Suppressor macrophage (primary cell): ENCODE measurements at places on chromosomes 7 and 10.

GRCh38 chr10:13221572-13221971, 12.6 kb downstream of the UCMA start:
- no peak for DNase-seq

- DNase-seq = no peak
Measured at GRCh38 chr7:135074096-135074495, 73.8 kb upstream of the TMEM140 start.

- DNase-seq = no peak
Measured at GRCh38 chr7:66961096-66961495, 34.3 kb downstream of the SBDS start.

DNA sequence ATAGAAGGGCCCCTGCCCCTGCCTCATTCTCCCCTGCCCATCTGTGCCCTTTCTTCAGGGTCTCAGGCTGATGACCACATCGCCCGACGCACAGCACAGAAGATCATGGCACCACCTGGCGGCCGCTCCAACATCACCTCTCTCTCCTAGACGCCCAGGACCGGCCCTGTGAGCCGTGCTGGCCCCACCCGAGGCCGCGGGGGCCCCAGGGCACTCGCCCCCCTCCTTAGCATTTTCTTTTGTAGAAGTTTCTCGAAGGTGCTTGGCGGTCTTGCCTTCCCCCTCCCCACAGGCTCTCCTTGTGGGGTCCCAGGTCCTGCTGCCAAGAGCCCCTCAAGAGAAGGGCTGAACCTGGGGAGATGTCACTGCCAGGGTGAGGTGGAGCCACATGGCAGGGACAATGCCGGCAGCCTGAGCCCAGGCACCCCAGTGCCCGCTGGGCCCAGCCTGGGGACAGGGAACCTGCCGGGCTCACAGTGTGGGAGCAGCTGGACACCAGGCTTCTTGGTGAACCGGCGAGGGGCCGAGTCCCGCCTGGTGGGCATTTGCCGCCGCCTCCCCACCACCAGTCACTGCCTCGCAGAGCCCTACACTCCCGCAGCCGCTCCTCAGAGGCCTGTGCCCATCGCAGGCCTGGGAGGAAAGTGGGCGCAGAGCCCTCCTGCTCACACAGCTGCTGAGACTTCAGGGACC, 18.2 kb downstream of the DPYSL4 start:
- DNase-seq = no peak

GRCh38 chr10:96706331-96706853, 13.9 kb downstream of the PIK3AP1 start:
- DNase-seq = no peak

DNA sequence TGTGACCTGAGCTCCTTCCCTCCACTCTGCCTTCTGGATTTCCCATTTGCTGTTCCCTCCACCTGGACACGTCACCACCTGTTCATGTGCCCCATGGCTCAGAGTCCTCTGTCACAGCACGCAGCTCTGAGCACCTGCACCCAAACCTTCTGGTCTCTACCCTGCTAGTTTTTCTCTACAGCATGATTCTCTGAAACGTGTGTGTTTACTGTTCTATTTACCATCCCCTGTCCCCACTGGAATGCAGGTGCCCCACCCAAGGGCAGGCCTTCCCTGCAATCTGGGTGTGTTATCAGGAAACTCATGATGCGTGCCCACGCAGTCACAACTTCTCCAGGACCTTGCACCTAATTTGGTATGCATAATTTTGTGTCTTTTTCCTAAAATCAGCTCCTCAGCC, 284.4 kb upstream of the IGFBP3 start:
- no peak for DNase-seq

- DNase-seq = peak; percentile 89
Measured at GRCh38 chr7:150368096-150368883, at the start of gene REPIN1. TSS of gene REPIN1 (plus strand) at chr7:150368822. CDS start at chr7:150369712, 890 bp downstream.

- DNase-seq = no peak
Measured at GRCh38 chr10:52146766-52147165, 167.3 kb upstream of the DKK1 start.

GRCh38 chr10:112259688-112260087, 23.5 kb upstream of the TECTB start:
- DNase-seq = no peak

GRCh38 chr7:42407021-42407710, 170.2 kb upstream of the GLI3 start:
- DNase-seq = no peak

DNA sequence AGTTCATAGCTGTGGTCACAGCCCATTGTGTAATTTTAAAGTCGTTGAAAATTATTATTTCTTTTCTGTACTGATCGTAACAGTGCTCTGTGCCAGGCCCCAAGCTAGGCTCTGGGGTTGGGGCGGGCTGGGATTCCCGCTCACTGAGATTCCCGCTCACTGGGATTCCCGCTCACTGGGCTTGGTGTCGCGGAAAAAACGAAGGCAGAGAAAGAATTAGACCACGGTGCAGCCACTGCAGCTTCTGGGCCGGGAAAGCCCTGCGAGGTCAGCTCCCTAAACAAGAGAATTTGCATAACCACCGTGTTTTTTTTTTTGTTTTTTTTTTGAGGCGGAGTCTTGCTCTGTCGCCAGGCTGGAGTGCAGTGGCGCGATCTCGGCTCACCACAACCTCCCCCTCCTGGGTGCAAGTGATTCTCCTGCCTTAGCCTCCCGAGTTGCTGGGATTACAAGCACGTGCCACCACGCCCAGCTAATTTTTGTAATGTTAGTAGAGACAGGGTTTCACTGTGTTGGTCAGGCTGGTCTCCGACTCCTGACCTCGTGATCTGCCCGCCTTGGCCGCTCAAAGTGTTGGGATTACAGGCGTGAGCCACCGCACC, 31.2 kb downstream of the FOXK1 start:
- peak; percentile 70 for DNase-seq

GRCh38 chr7:105413887-105414437, 25.2 kb upstream of the SRPK2 start:
- DNase-seq = no peak

DNA sequence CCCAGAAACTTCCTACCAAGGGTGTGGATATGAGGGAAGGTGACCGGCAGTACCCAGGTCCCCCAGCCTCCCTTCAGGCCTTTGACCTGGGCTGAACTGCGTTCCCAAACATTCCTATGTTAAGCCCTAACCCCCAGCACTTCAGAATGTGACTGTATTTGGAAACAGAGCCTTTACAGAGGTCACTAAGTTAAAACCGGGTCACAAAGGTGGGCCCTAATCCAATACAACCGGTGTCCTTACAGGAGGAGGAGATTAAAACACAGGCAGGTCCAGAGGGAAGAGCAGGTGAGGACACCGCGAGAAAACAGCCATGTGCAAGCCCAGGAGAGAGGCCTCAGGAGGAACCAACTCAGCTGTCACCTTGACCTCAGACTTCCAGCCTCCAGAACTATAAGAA, 28.0 kb downstream of the GRB10 start:
- no peak for DNase-seq

DNA sequence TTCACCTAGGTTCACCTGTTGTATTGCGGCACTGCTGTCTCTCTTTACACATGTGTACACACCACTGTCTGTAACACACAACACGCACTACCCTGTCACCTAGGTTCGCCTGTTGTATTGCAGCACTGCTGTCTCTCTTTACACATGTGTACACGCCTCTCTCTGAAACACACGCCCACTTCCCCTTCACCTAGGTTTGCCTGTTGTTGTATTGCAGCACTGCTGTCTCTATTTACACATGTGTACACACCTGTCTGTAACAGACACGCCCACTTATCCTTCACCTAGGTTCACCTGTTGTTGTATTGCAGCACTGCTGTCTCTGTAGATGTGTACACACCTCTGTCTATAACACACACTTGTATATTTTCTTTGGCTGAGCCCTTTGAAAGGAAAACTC, 51.5 kb downstream of the WDR37 start:
- DNase-seq = no peak

- DNase-seq = no peak
Measured at GRCh38 chr10:29005988-29006387, 282.9 kb upstream of the LYZL1 start.

- no peak for DNase-seq
Measured at GRCh38 chr7:28539289-28539981, 127.1 kb downstream of the CREB5 start.

- no peak for DNase-seq
Measured at GRCh38 chr10:11661441-11661840, 50.0 kb upstream of the USP6NL start.

GRCh38 chr7:85883-86515, 106.4 kb upstream of the FAM20C start:
- no peak for DNase-seq

DNA sequence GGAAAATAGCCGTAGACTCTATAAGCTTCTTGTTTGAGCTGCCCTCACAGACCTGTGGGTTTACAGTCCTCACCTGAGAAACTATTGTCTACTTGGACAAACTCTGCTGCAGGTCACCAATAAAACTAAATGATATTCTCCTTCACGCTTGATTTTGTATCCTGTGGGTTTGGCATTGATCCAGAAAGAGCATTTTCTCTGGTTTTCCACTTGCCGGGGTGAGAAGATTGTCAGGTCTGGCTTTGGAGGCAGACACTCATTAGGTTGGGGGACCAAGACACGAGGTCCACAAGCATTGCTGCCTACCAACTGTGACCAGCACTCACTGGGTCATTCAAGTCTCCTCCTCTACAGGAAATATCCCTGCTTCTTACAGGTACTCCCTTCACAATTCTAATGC, 68.5 kb downstream of the CDC14C start:
- DNase-seq = no peak

DNA sequence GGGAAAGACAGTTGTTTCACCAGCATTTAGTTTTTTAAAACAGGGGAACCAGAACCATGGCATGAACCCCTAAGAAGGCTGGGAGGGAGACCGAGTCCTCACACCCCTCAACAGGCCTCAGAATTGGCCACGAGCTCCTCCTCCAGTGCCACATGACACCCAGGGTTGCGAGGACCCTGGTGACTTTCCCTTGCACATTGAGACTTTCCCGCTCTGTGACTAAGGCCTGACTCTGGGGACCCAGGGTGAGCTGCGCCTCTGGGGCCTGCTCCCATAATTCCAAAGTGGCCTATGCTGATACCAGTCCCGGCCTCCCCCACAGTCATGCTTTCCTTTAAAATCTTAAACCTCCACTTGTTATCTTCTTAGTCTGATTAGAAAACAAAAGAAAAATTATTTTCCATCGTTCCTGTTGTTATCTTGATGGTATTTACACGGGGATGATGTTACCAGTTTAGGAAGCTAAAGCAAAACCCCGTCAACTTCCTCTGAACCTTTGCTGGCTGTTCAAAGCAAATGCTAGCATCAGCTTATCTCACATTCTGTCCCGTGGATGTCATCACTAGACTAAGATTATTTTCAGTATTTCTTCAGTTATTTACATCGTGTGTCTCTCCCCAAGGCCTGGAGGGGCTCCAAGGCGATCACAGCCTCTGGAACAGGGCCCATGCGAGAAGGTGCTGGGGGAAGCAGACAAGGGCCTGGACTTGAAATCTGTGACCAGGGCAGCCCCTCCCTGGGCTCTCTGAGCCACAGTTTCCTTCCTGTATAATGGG, 42.1 kb downstream of the FAM53B start:
- peak; percentile 44 for DNase-seq

- DNase-seq = no peak
Measured at GRCh38 chr10:8069627-8070026, 15.1 kb downstream of the GATA3 start.

DNA sequence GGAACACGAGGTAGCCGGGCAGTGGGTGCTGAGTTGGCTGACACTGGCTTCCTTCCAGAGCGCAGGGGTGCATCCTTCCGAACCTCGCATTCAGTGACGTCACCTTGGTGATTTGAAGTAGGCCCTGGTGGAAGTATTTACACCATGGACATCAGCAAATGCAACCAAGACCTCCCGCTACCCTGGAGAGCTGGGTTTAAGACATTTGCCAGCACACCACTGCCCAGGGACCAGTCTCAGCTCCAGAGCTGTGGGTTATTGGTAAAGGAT, 106.4 kb upstream of the GPR26 start:
- no peak for DNase-seq

- DNase-seq = no peak
Measured at GRCh38 chr7:12030116-12030515, 181.0 kb upstream of the TMEM106B start.

DNA sequence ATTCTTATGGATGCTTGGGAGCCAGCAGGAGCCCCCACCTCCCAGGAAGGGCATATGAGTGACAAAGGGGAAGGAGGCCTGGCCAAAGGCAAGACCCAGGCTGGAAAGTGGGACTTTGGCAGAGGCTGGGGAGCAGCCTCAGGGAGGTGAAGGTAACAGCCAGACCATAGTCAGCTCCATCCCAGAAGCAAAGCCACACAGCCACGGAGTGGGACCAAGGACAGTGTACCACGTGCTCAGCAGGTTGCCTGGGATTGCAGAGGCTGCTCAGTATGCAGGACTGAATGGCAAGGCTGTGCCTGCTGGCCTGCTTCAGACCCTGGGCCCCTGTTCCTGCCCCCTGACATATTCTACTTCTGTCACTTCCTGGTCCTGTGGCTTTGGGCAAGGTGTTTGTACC, 17.6 kb upstream of the GPR26 start:
- DNase-seq = no peak

GRCh38 chr10:115762029-115762428, 511.0 kb downstream of the GFRA1 start:
- no peak for DNase-seq

DNA sequence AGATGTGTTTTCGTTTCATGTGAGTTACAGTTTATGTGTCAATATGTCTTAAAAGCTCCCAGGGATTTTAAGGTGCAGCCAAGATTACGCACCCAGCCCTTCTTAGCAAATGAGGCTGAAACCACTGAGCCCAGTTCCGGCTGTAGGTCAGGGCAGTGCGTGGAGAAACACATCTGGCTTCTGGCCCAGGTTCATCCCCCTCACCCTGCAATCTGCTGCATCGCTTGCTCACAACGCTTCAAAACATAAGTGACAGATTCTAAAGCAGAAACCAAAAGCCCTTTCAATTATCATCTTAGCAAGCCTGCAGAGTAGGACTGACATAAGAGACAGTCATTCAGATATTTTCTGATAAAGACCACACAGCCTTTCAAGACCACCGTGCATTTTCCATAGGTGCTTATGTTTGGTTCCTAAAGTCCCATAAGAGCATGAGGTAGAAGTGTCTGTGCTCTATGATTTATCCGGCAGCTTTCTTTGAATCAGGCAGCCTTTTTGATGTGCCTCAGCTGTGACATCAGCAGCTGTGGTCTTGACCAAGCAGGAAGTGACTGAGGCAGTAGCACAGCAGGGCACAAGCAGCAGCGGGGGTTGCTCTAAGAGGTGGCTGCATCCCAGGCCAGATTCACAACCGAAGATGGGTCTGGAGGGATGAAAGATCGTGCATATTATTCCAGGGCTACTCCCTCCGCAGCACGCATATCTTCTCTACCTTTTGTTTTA, 72.1 kb upstream of the LYZL2 start:
- DNase-seq = peak; percentile 52

GRCh38 chr10:93751832-93752231, 5.9 kb upstream of the LGI1 start:
- DNase-seq = peak; percentile 37

GRCh38 chr7:5701085-5701914, 80.2 kb downstream of the RNF216 start:
- DNase-seq = peak; percentile 38

DNA sequence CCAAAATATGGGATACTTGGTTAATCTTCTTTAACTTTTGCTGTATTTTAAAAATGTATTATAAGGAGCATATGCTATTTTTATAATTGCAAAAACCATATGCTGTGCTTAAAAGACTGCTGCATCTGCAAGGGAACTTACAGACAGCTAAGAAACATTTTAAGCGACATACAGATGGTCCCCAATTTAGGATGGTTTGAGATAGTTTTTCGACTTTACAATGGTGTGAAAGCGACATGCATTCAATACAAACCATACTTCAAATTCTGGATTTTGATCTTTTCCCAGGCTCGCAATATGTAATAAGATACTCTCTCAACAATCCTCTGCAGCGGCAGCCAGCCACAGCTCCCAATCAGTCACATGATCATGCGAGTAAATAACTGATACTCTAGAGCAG, 73.2 kb downstream of the SHTN1 start:
- DNase-seq = no peak

GRCh38 chr10:53852450-53853175, 948.4 kb downstream of the PCDH15 start:
- no peak for DNase-seq
